ENCODE measurements at places on chromosomes 3 and 15.

- DNase-seq, result no peak
Measured at GRCh38 chr15:38635170-38635569, 70.6 kb upstream of the RASGRP1 start.

- no peak for DNase-seq
Measured at GRCh38 chr3:98856724-98857123, 44.8 kb downstream of the DCBLD2 start.

DNA sequence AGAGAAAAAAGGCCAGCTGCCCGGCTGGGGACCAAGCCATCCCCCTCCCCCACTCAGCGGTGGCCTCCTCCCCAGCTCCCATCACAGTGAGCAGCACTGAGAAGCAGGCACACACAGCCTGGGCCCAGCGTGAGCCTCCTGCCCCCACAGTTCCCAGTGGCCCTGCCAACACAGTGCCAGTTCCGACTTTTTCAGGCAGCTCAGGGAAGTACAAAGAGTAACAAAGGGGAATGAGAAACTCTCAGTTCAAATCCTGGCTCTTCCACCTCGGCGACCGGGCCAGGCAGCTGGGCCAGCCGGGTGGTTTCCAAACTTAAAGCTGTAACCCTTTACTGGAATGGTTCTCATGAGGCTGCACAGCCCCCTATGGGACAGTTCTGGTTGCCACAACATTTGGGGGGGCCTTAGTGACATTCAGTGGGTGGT is 18.5 kb downstream of the TNK2 start:
- DNase-seq, result no peak

DNA sequence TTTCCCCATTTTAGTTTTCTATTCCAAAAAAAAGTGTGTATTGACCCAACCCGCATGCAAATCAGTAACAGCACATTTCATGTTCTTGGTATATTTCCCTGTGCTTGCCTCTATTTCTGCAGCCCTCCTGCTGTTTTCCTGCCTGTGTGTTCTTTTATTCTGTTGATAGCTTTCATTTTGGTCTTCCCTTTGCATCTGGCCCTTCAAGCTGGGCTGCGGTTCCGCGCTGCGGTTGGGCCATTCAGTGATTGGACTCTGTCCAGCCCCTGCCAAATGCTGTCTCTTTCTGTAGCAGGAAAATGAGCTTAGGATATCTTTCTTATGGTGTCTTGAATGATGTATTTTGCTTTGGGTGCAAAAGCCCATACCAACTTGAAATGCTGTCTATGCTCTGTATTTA is 49.9 kb downstream of the ZNF621 start:
- no peak for DNase-seq

DNA sequence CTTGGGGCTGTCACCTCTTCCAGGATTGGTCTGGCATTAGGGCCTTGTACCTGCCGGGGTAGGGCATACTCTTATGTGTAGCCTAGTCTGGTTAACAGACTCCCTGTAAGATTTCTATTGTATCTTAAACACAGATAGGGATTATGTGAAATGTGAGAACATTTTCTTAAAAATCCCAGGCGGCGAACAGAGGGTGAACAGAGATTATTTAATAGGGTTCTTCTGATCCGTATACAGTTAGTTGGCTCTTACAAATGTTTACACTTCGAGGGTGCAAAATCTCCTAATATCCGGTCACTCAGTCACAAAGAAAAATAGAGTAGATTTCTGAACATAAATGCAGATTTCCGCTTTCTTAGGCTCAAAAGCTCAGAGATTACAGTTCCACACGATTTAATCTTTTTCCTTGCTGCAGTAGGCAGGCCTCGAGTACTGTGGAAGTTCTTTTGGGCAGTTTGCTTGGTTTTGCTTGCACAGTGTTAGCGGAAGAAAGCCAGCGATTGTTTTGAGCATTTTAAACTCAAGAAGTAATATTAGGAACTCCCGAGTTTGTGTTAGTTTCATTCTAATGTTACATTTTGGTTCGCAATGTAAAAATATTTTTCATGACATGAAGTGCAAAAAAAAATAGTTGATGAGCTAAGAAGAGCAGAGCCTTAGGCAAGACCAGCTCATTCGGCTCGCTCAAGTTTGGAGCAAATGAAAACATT is 993 bp downstream of the PLCL2 start:
- no peak for DNase-seq

- DNase-seq, result no peak
Measured at GRCh38 chr15:82625136-82625535, 22.0 kb downstream of the CPEB1 start.

DNA sequence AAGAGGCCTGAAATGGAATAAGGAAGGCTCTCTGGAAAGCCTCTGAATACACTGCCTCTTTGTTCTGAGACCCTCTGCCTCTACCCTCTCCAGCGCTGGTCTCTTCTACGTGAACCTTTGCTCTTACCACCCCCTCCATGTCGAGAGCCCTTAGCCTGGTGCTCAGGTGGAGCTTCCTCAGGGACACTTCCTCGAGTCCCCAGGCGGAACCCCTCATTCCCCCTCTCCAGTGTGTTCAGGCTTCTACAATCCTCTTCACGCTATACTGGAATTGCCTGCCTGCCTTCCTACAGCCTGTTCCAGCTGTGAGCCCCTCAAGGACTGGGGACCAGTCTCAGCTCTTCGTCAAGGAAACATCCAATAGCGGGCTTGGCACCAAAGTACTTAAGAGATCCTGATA is 7.4 kb downstream of the STIMATE start:
- no peak for DNase-seq

- no peak for DNase-seq
Measured at GRCh38 chr15:58019503-58020376, 45.8 kb downstream of the ALDH1A2 start.

DNA sequence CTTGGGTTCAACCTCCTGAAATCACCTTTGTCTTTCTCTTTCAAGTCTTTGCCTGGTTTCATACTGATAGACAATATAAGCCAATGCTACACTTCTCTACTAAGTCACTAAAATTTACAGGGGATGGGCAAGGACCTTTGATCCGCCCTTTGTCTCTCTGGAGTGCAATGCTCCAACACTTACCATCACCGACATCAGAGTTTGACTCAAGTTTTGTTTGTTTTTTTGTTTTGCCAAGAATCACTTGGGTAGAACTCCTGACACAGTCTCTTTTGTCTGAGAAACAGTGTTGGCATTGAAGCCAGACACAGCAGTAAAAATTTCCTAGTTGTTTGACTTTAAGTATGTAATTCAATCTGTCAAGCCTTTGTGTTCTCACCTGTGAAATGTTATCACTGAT is 29.3 kb downstream of the NFKBIZ start:
- DNase-seq, result no peak

GRCh38 chr3:39346785-39347585 is 17.5 kb downstream of the CCR8 start:
- no peak for DNase-seq

GRCh38 chr15:48003441-48003840 is 117.3 kb upstream of the SLC24A5 start:
- DNase-seq, result no peak

- no peak for DNase-seq
Measured at GRCh38 chr3:171829841-171830517, 13.2 kb upstream of the TMEM212 start.

GRCh38 chr3:57985176-57985983 is 22.8 kb upstream of the FLNB start:
- DNase-seq, result no peak

- no peak for DNase-seq
Measured at GRCh38 chr3:57350271-57350670, 57.8 kb upstream of the ASB14 start.

DNA sequence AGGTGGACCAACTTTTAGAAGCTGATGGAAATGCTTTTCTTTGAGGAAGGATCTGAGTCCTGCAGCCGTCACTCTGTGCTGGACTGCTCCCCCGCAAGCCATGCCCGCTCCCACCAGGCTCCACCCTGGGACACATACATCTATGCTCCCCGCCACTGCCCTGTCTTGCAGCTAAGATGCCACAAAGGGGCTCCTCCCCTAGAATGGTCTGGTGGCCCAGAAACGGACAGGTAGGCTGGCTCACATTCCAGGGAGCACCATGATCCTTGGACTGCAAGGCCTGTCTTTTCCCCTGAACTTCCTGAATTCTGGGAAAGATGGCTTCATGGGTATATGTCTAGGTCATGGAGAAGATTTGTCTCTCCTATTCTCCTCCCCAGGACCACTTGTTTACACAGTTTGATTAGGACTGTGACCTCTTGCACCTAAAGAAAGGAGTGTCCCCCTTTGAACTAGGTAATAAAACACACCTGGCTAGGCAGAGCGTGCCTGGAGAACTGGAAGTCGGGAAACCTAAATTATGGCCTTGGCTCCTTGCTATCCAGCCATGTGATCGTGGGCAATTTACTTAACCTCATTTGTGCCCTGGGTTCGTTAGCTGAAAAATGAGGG is 220.9 kb upstream of the BHLHE40 start:
- no peak for DNase-seq

GRCh38 chr3:129936757-129937156 is 37.8 kb upstream of the TRH start:
- no peak for DNase-seq

GRCh38 chr3:41209646-41210045 is 10.3 kb downstream of the CTNNB1 start:
- DNase-seq, result no peak

DNA sequence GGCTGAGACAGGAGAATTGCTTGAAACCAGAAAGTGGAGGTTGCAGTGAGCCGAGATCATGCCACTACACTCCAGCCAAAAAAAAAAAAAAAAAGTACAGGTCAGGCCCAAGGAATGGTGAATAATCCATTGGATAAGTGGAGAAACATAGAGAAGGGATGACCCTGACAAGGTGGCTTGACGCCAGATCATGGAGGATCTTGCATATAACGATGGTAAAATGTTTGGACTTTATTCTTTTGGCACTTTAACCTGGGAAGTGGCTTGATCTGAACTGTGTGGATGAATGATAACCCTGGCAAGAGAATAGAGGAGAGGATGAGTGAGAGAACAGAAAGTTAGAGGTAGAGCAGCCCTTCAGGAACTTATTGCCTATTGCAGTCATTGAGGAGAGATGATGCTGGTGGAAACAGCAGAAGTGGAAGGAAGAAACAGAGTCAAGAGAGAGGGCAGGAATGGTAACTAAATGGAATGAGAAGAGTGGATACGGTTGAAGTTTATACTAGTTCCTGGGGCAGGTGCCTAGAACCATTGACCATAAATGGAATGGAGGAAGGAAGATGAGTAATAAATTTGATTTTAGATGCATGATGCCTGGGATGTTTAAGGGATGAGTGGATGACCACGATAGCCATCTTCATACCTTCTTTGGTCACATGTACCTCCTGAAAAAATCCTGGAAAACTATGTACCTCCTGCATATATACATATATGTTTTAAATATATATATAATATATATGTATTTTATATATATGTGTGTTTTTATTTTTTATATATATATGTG is 57.8 kb downstream of the BLM start:
- no peak for DNase-seq

- no peak for DNase-seq
Measured at GRCh38 chr3:170780955-170781354, 89.0 kb downstream of the RPL22L1 start.

GRCh38 chr15:99442252-99442897 is 123.4 kb upstream of the MEF2A start:
- DNase-seq, result no peak

GRCh38 chr3:85259748-85260147 is 301.0 kb downstream of the CADM2 start:
- no peak for DNase-seq

- no peak for DNase-seq
Measured at GRCh38 chr15:43492266-43492665, 690 bp downstream of the TP53BP1 start.

DNA sequence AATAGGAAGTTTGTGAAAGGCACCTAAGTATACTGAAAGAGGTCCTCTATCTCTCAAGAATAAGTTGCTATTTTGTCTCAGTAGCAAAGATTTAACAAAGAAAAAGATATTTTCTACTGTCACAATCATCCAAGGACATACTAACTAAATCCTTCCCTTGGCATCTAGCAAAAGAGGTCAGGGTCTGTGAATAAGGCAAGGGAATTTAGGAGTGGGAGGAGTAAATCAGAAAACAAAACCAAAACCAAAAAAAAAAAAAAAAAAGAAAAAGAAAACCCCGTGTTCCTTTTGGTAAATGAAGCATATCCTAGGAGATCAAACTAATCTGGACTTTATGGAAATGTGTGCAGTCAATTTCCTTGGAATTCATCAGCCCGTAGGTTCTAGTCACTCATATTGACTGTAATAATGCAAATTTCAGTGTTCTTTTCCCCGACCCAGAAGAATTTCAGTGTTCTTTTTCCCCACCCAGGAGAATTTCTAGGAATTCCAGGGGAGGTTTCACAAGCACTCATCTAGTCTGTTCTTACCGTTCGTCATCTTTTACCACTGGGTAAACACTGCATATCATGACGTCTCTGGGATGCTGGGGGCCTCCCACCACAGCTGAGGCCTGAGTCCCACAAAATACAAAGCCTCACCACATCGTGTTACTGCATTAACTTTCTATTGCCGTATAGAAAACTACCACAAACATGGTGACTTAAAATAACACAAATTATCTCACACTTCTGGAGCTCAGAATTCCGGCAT is 113.8 kb upstream of the CCDC54 start:
- DNase-seq, result no peak

GRCh38 chr3:183497313-183497712 is 58.2 kb downstream of the KLHL6 start:
- DNase-seq, result no peak

GRCh38 chr3:172142051-172142863 is 102.9 kb downstream of the FNDC3B start:
- DNase-seq, result no peak

DNA sequence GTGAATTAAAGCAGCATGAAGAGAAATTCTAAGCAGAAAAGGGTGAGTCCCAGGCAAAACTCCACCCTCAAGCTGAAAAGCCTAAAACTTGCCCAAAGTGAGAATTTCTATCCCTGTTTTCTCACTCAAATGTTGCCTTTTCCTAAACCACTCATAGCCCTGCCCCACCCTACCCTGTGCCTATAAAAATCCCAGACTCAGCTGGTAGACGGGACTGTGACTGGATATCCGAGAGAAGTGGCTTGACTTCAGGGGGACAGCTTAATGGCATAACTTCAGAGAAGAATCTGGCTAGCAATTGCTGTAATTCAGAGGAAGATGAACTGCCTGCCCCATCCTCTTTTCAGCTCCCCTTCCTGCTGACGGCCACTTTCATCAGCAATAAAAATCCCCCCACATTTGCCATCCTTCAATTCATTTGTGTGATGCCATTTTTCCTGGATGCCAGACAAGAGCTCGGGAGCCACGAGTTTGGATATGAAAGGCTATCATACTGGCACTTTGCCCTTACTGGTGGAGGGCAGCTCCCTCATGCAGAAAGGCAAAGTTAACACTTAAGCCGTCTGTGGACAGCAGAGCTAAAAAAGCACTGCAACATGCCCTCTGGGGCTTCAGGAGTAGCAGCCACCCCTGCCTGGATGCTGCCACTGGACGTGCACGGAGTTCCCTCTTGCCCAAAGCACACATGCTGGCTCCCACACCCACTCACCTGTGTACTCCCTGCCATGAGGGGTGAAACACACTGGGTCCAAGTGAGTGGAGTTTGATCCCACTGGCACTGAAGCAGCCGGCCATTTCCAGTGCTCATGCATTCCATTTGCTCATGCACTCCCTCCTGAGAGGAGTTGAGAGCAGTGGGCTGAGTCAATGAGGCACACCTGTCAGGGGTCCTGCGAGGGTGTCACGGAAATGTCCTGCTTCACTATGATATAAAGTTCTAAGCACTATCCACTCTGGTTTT is 670.6 kb downstream of the PLOD2 start:
- DNase-seq, result no peak

- DNase-seq, result no peak
Measured at GRCh38 chr15:100570735-100571313, 31.2 kb downstream of the LINS1 start.

- DNase-seq, result no peak
Measured at GRCh38 chr3:120394347-120394746, 45.2 kb upstream of the LRRC58 start.

Measured in activated T-helper 9 cell treated with anti-CD3 and anti-CD28 coated beads, Interleukin-2, amount 50 U/mL, for 16 hours (primary cell).